ENCODE measurements at places on chromosomes 3 and 15.

- no peak for DNase-seq
These were observed 252.7 kb downstream of the SLC9A9 start for GRCh38 chr3:143595456-143596077.

GRCh38 chr15:67187351-67187854, 67.1 kb downstream of the AAGAB start:
- DNase-seq: no peak

GRCh38 chr3:104359546-104359945, 1007.2 kb upstream of the ALCAM start:
- DNase-seq: peak; percentile 80

GRCh38 chr3:187973977-187974870, 179.7 kb upstream of the LPP start:
- no peak for DNase-seq

DNA sequence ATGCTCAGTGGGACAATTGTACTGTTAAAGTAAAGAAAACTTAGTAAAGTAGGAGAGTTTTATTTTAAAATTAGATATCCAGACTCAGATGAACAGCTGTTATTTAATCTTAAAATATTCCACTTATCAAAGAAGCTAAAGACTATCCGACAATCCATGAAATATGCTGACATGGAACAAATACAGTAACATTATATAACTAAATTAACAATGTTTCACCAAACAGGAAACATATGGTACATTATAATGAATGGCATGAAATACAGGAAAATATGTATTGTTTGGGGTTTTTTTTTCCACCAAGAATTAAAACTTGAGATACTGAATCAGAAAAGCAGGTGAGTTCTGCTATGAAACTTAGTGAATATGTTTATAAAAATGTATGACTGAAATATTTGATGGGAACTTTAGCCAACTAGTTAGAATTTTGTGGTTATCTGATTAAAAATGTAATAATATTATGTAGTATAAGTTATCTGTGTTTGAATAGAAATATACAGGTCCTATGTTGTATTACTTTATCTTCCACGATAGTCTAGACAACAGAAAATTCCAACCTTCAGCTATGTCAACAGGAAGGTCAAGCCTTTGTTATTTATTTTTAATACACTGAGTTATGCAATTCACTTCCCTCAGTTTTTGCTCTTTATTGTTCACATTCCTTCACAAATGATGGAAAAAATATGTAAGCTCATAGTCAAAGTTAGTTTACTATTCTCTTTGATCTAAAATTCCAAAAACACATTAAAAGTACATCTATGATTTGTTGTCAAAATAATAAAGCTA, 72.7 kb downstream of the UACA start:
- DNase-seq: no peak

- no peak for DNase-seq
These were observed 17.7 kb downstream of the FOXB1 start for GRCh38 chr15:60021589-60022378.

GRCh38 chr15:74270854-74271520, 34.9 kb downstream of the CCDC33 start:
- no peak for DNase-seq

GRCh38 chr3:50194128-50194902, 2.9 kb downstream of the GNAT1 start:
- no peak for DNase-seq

- DNase-seq: no peak
These were observed 57.6 kb downstream of the RAB11A start for GRCh38 chr15:65926899-65927298.

DNA sequence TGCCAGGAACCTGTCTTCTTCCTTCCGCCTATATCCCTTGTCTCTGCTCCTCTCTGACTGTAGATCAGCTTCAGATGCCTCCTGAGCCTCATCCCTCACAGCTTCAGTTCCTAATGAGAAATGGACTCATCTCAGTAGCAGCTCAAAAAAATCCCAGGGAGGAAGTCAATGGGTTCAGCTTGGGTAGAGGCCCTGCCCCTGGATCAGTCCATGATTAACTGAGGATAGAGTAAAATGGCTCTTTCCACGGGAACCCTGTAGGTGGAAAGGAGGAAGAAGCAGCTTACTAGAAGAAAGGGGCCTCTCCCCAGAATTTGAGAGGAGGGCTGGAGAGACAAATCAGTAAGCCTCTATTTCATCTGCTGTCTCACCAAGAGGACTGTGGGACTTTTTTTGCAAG, 26.9 kb upstream of the HCN4 start:
- no peak for DNase-seq

DNA sequence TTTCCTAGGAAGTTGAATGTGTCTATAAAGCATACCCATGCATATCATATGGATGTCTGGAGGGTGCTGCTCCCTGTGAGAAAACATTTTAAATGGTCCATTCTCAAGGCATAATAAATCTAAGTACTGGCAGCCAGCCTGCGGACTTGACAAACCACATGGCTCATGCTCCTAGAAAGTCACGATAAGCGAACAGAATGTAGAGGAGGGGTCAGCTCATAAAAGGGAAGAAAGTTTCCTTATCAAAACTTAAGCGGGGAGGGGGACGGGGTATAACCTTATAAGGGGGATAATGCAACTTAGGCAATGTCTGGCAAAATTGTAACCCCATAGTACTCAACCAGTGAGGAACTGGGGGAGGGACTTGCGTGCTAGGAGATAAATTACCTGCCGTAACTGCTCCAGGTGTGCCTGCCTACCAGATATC, 159.8 kb upstream of the LMCD1 start:
- no peak for DNase-seq

GRCh38 chr15:90413411-90414379, 25.7 kb downstream of the IQGAP1 start:
- DNase-seq: no peak

GRCh38 chr3:188083011-188083410, 70.9 kb upstream of the LPP start:
- no peak for DNase-seq

- DNase-seq: no peak
These were observed 214.8 kb upstream of the NAALADL2 start for GRCh38 chr3:174644287-174644686.

- DNase-seq: no peak
These were observed 5.0 kb downstream of the MEX3B start for GRCh38 chr15:82040862-82041261.

DNA sequence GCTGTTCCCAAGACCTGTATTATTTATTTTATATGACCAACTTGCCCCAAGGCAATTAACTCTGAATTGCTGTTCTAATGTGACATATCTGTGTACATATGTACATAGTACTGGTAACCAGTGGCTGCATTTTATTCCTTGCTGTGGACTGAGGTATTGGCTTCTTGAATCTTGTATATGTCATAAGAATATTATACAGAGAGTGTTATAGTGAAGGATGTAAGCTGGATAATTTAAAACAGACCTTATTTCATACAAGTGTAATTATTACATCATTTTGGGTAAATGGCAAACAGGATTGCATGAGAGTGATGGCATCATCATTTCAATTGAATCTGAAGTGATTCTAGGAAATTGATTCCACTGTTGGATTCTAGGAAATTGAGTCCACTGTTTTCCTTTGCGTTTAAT, 32.9 kb downstream of the B3GALNT1 start:
- no peak for DNase-seq

DNA sequence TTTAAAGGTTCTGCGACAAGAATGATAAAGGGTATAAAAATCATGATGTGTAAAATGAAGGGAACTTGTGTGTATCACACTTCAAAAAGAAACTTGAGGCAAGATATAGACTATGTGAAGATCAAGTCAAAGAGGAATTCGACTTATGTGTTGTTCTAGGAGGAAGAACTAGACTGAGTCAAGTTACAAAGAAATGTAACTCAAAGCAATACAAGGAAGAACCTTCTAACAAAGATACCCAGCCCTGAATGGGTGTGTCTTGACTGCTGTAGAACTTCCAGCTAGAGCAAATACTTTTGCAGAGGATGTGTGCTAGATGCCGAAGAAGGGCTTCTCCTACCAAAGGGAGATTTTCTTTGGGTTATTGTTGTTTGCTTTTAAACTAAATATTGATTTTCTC, 2.4 kb downstream of the SLC49A4 start:
- DNase-seq: no peak

GRCh38 chr3:139687431-139687830, 9.7 kb upstream of the NMNAT3 start:
- DNase-seq: no peak

DNA sequence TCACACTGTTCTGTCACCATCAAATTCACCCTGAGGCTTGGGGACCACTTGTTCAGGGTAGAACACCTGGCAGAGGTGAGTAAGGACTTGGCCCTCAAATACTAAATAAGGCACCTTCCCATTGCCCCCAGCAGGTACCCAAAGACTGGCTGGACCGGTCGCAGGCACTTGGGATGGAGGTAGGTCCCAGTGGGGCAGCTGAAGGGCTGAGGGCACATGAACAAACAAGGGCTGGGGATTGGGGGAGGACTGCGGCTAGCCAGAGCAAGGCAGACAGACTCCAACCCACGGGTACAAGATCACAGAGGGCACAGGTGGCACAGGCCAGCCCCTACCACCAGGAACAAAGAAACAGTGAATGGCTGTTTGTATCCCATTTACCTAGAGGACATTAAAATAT, 1.9 kb downstream of the MRPS25 start:
- no peak for DNase-seq

DNA sequence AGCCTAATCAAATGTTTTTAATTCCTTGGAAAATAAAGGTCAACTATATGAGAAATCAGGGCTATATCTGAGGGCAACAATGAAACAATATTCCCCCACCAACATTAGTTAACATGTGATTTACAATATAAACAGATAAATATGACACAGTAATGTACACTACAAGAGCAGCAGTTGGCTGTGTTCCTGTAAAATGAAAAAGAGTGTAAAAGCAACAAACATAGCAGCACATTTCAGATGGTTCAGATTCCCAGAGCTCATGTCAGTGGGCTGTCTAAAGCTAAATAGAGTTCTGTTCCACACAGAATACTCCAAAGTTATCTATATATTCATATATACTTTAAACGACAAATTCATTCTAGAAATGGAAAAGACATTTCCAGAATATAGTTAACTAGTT, 42.6 kb downstream of the ANKRD28 start:
- no peak for DNase-seq

DNA sequence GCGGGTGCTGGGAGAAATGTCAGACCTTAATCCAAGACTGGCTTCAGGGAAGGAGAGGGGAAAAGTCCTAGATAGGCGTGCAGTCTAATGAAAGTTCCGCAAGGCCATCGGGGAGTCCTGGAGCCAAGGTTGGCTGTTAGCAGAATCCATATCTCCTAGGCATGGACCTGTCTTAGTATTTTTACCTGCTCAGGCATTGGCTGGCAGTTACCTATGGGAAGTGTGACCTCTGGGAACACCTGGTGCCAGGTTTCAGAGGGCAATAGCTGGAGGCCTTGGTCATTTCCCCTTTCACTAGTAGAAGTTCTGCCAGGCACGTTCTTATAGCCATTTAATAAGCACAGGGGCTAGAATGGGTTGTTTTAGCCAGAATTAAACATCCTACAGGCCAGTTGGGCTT, 330.8 kb upstream of the SEMA6D start:
- DNase-seq: no peak

DNA sequence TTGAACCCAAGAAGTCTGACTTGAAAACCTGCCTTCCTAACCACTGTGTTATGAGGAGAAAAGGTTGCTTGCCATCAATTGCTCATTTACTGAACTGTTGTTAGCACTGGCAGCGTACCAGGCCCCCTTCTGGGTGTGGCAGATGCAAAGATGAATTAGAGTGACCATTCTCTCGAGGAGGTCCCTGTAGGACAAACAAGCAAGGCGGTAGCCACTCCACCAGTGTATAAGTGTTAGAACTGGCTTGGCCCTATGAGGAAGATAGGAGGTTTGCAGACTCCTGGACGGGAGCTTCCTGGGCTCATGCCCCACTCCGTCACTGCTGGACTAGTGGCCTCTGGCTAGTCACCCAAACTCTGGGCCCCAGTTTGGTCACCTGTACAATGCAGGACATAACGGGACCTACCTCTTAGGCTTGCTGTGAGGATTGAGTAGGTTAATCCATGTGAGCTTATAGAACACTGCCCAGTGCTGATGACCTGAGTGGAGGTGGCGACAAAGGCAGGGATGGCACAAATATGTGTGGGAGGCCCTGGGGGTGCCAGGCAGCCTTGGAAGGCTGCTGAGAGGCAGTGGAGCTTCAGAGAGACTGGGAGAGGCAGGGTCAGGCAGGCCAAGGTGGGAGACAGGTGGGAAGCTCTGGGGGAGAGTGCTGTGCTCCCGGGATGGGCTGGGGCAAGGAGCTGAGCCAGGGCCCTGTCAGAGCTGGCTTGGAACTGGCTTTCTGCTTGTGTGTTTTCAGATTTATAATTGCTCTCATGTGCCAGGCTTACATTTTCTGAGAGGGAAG, 145.9 kb downstream of the DNAJB8 start:
- DNase-seq: no peak

- no peak for DNase-seq
These were observed 4.6 kb downstream of the SKOR1 start for GRCh38 chr15:67829647-67830504.

GRCh38 chr3:138371070-138371965, 22.9 kb downstream of the MRAS start:
- DNase-seq: no peak

- no peak for DNase-seq
These were observed 45.6 kb downstream of the CHST2 start for GRCh38 chr3:143165211-143165610.

DNA sequence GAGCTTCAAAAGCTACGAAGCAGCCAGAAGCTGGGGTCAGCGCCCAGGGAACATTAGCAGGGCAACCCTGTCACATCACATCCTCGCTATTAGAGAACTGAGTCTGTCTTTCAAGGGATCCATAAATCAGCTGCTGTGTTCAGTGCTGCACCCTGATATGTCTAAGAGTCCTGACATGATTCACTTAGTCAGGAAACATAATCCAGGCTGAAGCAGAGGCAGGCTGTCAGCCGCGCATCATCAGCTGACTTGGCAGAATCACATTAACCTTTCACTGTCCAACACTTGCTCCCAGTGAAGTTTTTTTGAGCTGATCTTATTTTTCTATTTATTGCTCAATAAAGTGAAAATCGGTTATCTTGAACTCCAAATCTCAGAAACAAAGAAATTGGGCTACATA, 23.5 kb downstream of the MYH15 start:
- no peak for DNase-seq

- DNase-seq: no peak
These were observed 42.5 kb downstream of the IL16 start for GRCh38 chr15:81239190-81239589.

Data from amniotic stem cell (primary cell).